ENCODE measurements at places on chromosomes 3 and 15. TPM values are rescaled to one million over a fixed set of nuclear protein-coding genes. Genes with fewer than 3 reads are reported as not detected.

GRCh38 chr3:173732237-173732636 lies 334.7 kb downstream of the NLGN1 start:
- H3K36me3 ChIP-seq = no peaks in the 10 kb centered on the region
- DNase-seq = no peak
- H3K27ac ChIP-seq = no peak overlapping the region
- no peak overlapping the region for H3K4me3 ChIP-seq
- H3K27me3 ChIP-seq = no peaks in the 10 kb centered on the region

The GOLGA8A gene
- total RNA-seq = 160 TPM

The EPM2AIP1 gene
- 30.7 TPM for total RNA-seq

DNA sequence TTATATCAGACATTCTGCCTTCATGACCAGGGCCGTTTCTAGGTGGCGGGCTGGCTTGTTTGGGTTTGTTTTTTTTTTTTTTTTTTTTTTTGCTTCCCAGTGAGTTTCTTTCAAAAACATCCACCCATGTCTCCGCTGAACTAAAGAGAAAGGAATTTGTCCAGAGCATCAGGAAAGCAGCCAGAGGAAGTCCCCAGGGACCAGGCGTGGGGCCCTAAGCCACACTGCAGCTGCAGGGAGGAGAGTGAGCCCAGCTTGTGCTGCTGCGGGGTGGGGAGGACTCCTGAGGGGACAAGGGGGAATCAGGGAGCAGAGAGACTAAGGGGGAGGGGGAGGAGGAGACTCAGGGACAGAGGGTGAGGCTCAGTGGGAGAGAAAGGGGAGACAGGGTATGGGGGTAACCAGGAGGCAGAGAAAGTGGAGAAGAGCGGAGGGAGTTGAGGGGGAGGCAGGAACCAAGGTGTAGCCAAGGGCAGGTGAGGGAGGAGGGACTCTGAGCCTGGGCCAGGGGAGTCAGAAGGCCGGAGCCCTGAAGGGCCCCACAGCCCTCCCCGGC lies 49.5 kb downstream of the CYP11A1 start:
- H3K27me3 ChIP-seq = no peaks in the 10 kb centered on the region
- H3K36me3 ChIP-seq = no peaks in the 10 kb centered on the region
- no peak overlapping the region for H3K4me3 ChIP-seq
- DNase-seq = no peak
- no peak overlapping the region for H3K27ac ChIP-seq

The KBTBD13 gene
- total RNA-seq = not detected

Data from activated B cell treated with CpG ODN at 0.5 μM for 24 hours (primary cell).